Motor neuron (in vitro differentiated cells): ENCODE measurements at places on chromosomes 2 and 18. TPM values are rescaled to one million over a fixed set of nuclear protein-coding genes. Genes with fewer than 3 reads are reported as not detected.

The SPP2 gene
- 0.41 TPM in 1 of 2 replicates, not detected in the other for total RNA-seq

DNA sequence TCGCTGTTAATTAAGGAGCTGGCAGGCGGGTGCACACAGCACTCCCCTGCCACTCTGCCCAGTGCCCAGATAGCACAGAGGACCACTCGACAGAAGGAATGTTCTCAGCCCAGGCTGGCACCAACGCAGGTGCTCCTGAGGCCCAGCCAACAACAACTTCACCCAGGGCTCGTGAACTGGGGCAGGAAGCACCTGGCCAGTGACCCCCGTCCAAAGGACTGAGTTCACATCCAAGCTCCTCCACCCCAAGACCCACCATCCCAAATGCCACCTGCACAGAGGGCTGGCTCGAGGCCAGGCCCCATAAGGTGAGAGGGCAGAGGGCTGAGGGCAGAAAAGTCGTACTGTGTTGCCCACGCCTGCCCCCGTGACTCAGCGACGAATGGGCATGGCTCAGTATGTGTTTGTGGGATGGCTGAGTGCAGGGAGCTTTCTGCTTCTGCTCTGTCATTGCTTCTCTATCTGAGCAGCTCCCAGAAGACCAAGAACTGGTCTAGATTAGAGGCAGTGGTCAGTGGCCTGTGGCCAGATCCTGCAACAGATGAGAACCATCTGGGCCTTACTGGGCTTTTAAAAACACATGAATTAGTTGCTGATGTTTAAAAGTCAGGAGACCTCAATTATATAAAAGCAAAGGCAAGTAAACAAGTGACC is 68.4 kb downstream of the POLR1A start:
- ATAC-seq, result no peak

- no peak for ATAC-seq
Measured at GRCh38 chr2:186558512-186559276, 31.2 kb upstream of the ITGAV start.

DNA sequence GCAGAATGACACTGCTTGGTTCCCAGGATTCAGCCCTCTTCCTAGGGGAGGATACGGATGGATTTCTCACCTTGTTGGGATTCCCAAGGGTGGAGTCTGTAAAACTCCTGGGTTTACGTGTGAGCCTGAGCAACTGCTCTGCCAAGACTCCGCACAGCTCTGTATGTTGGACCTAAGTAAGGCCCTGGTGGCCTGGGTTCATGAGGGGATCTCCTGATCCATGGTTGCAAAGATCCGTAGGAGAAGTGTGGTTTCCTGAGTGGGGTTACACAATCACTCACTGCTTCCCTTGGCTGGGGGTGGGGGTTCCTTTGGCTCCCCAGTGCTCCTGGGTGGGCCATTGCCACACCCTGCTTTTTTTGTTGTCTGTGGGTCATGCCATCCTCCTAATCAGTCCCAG is 37.7 kb downstream of the ANKRD12 start:
- ATAC-seq, result no peak

DNA sequence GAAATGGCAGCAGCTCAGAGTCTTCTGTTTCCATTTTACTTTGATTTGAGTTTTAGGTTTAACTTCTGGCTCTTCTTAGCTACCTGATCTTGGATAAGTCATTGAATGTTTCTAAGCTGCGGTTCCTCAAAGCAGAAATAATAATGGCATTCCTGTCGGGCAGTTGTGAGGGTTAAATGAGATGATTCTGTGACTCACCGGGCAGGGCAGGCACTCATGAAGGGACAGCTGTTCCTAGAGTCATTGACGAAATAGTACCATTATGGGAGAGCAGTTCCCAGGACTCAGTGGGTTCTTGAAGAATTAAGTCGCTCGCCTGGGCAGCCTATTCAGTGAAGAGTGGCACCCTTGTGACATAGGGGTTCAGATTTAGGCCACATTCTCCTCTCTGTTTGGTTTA is 10.3 kb downstream of the TRIB2 start:
- ATAC-seq, result peak; percentile 15

DNA sequence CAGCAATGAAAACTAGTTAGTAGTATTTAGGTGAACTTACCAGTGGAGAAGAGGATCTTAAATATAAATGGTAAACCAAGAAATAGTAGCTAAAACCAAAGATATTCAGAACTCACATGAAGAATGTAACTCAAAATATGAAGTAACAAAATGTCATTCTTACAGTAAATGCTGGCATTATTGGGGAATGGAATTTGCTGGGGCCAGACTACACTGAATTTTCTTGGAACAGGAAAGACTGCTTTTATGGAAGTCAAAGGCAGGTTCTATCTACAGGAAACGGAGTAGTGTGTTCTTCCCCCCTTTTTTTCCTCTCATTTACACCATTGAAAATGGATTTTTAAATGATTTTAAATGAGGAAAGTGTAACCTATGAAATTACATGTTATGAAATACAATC is 188.7 kb downstream of the IKZF2 start:
- no peak for ATAC-seq

GRCh38 chr18:616380-616995 is 19.7 kb downstream of the CLUL1 start:
- ATAC-seq, result no peak
